ENCODE measurements at places on chromosomes 16 and 17.

DNA sequence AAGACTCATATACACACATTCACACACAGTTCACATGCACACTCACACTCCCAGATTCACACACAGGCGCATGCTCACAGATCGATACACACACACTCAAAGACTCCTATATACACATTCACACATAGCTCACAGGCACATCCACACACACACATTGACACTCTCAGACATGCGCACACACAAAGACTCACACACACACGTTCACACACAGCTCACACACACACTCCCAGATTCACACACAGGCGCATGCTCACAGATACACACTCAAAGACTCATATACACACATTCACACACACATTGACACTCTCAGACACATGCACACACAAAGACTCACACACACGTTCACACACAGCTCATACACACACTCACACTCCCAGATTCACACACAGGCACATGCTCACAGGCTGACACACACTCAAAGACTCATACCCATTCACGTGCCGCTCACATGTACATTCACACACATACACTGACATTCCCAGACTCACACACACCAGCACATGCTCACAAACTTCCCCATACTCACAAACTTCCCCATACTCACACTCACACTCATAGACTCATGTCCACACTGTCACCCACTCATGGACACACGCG is 25.6 kb upstream of the KRT17 start:
- DNase-seq, result no peak

- no peak for DNase-seq
Observed at GRCh38 chr17:22462461-22462860, 770.1 kb downstream of the KCNJ18 start.

- DNase-seq, result peak; percentile 43
Observed at GRCh38 chr17:18141210-18141803, 32.8 kb downstream of the MYO15A start.

DNA sequence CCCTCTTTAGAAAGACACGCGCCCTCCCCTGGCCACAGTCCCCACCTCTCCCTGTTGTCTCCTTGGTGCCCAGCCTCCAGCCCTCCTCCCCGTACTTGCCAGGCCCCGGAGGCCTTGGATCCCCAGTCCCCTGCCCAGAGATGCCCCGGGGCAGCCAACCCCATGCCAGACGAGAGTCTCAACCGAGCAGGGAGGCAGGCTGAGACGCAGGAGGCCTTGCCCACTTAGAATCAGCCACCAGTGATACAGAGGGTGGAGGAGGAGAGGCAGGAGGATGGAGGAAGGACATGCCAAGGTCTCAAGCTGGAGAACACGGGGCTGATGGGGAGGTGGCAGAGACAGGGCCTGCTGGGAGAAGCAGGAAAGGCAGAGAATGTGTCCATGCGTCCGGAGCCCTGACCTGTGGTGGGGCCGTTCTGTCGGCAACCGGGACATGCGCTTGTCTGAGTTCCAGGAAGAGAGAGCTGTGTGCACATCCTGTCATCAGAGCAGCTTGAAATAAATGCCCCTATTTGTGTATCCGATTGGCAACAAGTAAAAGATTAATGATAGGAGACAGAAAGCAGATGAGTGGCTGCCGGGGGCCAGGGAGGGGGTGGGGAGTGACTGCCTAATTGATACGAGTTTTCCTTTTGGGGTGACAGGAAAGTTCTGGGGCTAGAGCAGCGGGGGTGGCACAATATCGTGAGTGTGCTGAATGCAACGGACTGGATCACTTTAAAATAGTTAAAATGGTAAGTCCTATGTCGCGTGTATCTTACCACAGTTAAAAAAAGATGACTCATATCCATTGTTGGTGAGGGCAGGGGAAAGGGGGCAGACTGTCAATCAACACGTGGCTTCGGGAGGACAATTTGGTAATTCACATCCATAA is 44.7 kb upstream of the MEAK7 start:
- DNase-seq, result no peak

DNA sequence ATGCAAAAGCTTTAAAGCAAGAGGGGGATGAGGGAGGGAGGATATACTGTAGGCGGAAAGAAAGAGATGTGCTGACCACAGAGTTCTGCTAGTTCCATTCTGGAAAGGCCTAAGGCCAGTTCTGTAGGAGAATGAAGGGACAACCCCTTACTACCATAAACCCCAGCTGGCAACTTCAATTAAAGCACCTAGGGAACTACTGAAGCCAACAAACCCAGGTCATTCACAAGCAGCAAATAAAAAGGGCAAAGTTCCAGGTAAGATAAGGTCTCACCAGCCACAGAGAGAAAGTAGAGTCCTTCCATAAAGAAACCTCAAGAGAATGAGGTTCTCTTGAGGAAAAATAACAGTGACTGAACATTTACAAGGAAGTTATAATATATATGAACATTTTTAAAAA is 12.8 kb downstream of the TERF2 start:
- no peak for DNase-seq

DNA sequence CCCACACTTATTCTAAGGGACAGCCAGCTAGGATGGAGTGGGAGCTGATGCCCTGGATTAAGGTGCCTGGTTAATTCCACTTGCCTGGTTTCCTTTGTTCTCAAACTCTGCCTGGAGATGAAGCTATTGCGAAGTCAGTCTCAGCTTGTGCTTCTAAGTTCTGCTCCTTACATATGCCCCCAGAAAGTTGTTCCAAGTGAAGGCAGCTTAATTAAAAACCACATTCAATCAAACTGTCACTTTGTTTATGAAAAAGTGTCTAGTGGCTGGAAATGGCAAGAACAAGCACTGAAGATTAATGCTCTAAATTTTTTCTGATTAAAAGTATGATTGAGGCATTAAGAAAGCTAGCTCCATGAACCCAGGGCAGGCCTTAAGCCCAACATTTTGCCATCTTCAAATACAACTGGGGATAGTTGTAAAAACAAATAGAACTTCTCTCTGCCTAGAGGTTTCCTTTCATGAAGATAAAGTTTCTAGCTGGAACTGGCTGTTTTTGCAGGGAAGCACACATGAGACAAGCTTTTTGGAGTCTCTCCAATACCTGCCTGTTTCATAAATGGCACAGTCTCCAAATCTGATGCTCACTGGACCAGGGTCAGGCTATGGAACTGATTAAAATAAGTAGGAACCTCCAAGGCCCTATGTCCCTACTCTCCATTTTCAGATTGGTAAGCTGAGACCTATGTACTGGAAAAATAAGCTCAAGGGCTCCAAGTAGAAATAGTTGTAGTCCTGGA is 100.9 kb downstream of the GRIN2A start:
- no peak for DNase-seq

DNA sequence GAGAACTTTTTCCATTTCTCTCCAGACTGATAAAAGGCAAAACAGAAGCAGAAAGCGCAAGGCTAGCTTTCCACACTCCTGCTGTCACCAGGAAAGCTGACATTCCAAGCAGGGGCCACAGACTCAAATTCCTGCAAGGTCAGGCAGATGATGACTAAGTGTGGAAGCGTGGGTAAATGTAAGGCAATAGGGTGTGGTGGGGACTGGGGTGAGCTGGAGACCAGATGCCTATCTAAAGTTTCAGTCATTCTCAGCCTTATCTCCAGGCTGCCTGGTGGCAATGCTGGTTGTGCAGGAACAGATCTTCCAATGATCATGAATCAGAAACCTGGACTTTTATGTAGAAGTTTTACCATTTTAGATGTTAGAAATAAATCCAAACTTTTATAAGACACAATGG is 224.1 kb downstream of the GSG1L start:
- no peak for DNase-seq

- DNase-seq, result no peak
Observed at GRCh38 chr16:83100679-83101078, 473.9 kb downstream of the CDH13 start.

DNA sequence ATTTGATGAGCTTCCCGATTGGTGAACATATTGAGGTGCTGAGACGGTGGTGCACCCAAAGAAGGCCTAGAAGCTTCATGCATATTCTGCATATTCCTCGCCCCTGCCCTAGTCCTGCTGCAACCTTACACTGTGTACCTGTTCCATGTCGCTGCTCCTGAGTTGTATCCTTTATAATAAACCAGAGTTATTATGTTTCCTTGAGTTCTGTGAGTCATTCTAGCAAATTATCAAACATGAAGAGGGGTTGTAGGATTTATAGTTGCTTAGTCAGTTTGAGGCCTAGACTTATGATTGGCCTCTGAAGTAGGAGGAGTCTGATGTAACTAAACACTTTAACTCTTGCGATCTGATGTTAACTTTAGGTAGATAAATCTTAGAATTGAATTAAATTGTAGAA is 436.8 kb downstream of the CA10 start:
- DNase-seq, result no peak

DNA sequence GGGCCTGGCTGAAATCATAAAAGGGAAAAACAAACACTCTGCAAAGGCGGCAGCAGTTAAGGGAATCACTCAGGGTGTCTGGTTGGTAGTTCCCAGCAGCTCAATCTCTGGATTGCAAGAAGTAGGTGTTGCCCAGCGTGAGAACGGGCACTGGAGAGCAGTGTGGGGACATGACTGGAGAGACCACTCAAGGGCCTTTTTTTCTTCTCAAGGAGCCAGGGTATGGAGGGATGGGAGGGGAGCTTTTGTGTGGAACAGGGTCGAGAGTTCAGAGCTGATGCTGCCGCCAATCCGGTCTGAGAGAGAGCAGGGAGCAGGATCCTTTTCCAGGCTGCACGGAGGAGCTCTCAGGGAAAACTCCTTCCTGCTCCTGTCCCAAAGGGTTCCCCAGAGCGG is 15.2 kb downstream of the SCNN1B start:
- no peak for DNase-seq

DNA sequence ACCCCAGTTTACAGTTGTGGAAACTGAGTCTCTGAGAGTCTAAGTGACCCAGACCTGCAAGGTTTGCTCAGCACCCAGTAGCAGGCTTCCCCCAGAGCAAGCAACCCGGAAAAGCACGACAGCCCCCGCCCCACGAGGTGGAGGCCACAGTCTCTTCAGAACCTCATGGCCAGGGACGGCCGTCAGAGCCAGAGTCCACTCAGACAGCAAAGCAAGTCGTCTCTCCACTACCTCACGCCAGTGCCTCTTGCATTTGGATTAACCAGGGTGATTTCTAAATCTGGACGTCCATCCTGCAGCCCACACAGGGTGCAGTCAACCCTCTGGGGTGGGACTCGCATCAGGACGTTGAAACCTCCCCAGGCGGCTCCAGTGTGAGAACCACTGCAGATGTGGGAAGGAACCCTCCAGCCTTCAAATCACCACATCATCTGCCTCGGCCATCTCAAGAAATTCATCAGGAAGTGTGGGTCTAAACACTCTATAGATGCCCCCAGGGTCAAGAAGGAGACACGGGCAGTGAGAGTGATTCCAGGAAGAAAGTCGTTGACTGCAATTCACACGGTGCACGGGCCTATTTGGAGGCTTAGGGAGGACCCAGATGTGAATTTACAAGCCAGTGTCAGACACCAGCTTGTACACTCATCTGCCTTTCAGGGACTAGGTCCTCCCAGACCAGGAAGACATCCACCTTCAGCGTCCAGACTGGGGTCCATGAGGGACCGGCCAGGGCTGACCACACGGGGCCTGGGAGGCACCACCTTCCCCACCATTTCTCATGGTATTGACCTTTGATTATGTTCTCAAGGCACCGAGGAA is 20.2 kb upstream of the RBFOX3 start:
- DNase-seq, result no peak

GRCh38 chr16:15960124-15960971 is 10.9 kb downstream of the ABCC1 start:
- no peak for DNase-seq

All from NCI-H524 (cell line).